AML-193 (cell line): ENCODE measurements at places on chromosomes 16 and 17.

GRCh38 chr16:74770831-74771526 is 3.6 kb downstream of the FA2H start:
- DNase-seq, result no peak

DNA sequence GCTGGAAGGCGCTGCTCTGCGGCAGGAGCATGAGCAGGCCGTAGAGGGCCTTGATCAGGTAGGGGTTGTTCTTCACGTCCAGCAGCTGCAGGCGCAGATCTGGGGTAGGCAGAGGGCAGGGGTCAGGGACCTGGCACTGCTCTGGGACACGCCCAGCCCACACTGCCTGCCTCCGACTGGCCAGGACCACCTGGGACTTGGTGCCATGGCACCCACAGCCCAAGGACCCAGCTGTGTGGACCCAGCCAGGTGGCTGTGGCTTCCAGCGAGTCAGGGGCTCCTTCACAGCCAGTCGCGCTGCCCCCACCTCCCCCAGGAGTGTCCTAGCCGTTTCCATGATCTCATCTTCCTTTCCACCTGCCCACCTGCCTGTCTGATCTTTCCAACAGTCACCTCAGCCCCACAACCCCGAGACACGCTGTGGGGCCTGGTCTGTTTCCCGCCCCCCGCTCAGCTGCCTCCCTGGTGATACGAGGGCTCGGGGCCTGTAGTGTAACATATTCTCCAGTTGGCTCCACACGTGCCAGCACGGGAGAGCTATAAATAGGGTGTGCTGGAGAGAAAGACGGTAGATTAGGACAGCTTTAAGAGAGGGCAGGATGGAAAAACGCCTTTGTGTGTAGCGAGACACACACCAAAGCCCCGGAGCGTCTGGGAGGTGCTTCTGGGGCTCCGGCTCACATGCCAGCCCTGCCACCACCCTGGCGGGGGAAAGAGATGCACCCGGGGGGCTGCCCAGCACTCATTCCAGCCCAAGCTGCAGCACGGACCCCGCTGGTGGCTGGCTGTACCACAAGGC is 7.2 kb upstream of the MTSS2 start:
- DNase-seq, result no peak

DNA sequence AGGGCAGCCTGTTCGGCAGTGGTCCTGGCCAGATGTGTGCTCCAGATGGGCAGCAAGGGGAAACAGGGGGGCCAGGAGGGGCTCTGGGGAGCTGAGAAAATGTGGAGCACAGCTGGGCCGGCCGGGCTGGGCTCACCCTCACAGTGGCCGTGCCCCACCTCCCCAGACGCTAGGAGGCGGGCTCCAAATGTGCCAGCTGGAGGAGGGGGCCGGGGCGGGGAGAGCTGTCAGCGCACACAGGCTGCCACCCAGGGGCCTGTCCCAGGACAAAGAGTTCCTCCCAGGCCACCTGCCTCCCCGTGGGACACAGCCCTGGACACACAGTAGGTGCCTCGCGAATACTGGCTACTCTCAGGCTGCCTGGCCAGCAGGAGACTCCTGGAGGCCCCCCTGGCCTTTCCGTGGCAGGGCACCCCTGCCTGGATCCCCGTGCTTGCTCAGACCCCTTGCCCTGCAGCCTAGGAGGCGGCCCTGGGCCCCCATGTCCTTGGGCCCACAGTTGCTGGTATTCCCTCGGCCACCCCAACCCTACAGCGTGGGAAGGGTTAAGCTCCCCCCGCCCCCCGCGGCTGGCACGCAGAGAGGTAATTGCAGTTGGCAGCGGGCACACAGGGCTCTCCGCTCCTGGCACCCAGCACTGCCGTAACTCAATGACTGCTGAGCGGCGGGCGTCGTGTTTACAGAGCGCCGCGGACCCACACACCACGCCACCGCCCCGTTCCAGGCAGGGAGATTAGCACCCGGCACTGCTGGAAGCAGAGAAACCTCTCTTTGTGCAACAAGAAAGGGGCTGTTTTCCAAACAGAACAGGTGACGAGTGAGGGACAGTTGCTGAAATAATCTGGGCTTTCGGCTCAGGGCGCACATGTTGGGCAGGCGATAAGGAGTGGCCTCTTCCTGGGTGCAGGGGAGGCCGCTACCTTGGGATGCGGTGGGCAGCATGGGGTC is 32.2 kb downstream of the BAHCC1 start:
- DNase-seq, result peak; percentile 67

DNA sequence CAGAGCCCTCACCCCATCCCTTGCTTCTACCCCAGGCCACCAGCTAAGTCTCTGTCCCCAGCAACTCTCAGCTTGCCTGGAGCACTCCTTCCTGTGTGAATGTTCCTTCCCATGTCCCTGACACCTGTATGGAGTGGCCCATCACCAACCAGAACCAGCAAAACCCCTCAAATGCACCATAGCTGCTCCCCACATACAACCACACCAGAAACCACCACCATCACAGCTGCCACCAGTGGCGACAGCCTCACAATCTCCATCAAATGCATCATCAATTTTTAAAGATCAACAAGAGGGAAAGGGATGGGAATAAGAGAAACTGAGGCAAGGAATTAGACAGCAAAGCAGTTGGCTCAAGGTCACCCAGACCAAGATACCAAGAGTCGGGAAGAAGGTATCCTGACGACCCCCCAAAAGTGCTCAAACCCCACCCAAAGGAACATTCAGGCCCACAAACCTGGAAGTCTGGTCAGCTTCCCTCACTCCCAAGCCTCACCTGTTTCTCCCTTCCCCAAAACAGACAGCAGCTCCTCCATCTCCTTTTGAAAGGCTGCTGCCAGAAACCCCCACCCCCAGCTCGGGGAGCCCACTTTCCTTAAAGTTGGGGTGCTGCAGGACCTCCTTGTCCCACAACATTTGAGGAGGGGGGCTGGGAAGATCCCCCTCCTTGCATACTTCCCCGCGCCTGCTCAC is 1.8 kb downstream of the SRCIN1 start:
- DNase-seq, result no peak

GRCh38 chr17:79919164-79919585 is 79.9 kb upstream of the CBX4 start:
- no peak for DNase-seq

GRCh38 chr17:55432358-55433028 is 10.9 kb upstream of the MMD start:
- no peak for DNase-seq

DNA sequence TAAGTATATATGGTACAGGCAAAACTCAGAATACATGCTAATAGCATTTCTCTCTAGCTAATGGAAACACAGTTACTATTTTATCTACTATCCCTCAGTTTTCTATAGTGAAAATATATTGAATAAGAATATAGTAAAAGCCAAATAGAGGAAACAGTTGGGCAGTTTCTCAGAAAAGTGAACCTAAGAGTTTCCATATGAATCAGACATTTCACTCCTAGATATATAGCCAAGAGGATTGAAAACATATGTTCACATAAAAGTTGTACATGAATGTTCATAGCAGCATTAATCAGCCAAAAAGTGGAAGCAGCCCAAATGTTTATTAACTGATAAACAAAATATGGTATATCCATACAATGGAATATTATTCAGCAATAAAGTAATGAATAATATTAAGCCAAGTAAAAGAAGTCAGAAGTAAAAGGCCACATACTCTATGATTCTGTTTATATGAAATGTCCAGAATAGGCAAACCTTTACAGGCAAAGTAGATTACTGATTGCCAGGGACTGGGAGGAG is 134.6 kb downstream of the CYB561 start:
- DNase-seq, result no peak

DNA sequence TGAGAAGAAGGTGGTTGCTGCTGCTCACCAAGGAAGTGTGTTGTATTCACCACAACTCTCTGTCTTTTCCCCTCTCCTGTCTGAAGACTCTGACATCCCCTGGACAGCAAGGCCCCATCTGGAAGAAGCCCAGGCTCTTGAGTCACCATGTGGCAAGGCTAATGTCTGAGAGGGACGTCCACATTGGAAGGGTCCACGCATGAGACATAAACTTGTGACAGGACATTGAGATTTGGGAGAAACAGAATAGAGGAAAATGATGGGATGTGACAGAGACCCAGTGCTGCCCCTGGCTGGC is 176.5 kb downstream of the IRF8 start:
- DNase-seq, result no peak

DNA sequence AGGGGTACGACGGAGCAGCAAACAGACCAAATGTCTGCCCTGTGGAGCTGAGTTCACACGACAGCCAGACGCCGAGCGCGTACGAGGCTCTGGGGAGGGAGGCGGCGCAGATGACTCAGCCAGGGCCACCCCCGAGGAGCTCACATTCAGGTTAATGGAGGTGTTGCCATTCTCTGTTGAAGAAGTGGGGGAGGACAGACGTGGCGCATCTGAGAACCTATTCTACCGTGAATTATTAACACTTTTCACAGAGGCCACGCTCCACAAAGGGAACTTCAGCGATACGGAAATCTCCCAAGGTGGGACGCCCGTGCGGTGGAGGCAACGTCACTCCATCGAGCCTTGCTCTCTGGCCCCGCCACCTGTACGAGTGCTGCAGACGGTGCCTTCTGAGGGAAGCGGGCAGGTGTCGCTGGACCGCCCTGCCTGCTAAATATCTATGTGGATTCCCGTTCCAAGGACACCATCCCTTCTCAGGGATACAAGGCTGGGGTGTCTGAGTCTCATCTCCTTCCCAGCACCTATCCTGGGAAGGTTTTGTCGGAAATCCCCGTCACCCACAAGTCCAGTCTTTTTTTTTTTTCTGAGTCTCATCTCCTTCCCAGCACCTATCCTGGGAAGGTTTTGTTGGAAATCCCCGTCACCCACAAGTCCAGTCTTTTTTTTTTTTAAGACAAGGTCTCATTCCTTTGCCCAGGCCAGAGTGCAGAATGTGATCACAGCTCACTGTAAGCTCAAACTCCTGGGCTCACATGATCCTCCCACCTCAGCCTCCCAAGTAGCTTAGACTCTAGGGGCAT is 19.0 kb downstream of the ABR start:
- DNase-seq, result no peak

DNA sequence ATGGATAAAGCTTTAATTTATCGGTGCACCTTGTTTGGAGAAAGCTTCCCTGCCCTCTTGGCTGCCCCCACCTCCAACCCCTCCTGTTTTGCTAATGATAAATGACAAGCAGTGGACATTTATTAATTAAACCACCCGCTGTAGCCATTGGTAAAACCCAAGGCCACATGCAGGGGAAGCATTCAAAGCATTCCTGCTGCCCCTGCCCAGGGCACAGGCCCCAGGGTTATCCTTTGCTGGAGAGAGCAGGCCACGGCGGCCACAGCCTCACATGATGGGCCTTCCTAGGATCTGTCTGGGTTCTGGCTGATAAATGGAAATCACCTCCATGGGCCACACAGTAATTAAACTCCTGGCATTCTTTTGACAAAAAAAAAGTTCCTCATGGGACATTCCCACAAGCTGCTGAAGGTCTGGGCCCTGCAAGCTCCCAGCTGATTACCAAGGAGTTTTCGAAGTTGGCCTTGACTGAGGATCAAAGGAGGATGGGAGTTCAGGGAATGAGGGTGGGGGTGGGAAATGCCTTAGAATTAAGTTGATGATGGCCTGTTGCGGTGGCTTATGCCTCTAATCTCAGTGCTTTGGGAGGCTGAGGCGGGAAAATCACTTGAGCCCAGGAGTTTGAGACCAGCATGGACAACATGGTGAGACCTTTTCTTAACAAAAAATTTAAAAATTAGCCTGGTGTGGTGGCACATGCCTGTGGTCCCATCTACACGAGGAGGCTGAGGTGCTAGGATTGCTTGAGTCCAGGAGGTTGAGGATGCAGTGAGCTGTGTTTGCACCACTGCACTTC is 35.5 kb downstream of the SOST start:
- no peak for DNase-seq

GRCh38 chr16:79599837-79600637 is 500 bp downstream of the MAF start:
- DNase-seq, result no peak
